NCI-H2227 treated with DMSO at 0.1 percent for 48 hours (cell line): ENCODE measurements at places on chromosomes 6 and 20.
A peak's percentile ranks its signal among the peaks of the same experiment; 100 is the strongest.

GRCh38 chr6:1864496-1864895 lies 254.8 kb downstream of the FOXC1 start:
- no peak for DNase-seq

GRCh38 chr6:30041821-30042220 lies 19.2 kb upstream of the POLR1H start:
- no peak for DNase-seq

- no peak for DNase-seq
Observed at GRCh38 chr20:21391185-21391971, 5.9 kb downstream of the NKX2-4 start.

- DNase-seq, result no peak
Observed at GRCh38 chr20:31485450-31486339, 10.6 kb downstream of the REM1 start.

GRCh38 chr20:38877483-38877882 lies 48.7 kb upstream of the FAM83D start:
- DNase-seq, result no peak

DNA sequence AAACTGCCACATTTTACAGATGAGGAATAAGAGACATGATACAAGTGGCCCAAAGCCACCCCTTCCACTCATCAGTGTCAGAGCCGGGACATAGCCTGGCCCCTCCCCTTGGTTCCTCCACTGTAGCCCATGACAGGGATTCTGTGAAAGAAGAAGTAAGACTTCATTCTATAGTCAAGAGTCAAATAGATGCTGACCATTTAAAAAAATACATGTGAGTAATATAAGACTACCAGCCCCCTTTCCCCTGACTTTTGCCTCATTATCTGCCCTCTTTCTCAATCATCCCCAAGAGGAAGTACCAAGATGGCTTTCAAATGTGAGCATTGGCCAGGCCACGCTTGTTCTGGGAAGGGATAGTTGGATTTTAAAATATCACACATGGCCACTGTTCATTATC lies 57.8 kb upstream of the TAB2 start:
- DNase-seq, result no peak

- no peak for DNase-seq
Observed at GRCh38 chr6:88807622-88808021, 155.8 kb downstream of the RNGTT start.

GRCh38 chr6:33744001-33744848 lies 2.5 kb downstream of the IP6K3 start:
- DNase-seq, result peak; percentile 65

DNA sequence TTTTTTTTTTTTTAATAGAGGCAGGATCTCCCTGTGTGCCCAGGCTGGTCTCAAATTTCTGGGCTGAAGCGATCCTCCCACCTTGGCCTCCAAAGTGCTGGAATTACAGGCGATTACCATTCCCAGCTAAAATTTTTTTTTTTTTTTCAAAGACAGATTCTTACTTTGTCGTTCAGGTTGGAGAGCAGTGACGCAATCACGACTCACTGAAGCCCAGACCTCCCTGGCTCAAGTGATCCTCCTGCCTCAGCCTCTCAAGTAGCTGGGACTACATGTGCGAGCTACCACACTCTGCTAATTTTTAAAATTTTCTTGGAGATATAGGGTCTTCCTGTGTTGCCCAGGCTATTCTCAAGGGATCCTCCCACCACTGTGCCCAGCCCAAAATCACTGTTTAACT lies 58.0 kb upstream of the MYO6 start:
- no peak for DNase-seq

DNA sequence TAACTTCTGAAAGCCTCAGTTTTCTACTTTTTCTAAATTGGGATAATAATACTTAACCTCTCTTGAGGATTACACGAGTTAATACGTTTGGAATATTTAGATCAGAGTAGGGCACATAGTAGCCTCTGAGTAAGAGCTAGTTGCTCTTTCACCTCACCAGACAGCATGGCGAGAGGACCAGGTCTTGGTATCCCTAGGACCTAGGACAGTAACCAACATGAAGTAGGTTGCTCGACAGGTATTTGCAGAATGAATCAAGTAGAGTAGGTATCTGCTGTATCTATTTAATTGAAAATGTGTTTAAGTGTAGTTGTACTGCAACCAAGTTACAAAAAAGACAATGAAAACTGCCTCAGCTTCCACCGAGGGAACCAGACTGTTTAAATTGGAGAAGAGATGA lies 1.4 kb downstream of the CDC5L start:
- DNase-seq, result no peak

DNA sequence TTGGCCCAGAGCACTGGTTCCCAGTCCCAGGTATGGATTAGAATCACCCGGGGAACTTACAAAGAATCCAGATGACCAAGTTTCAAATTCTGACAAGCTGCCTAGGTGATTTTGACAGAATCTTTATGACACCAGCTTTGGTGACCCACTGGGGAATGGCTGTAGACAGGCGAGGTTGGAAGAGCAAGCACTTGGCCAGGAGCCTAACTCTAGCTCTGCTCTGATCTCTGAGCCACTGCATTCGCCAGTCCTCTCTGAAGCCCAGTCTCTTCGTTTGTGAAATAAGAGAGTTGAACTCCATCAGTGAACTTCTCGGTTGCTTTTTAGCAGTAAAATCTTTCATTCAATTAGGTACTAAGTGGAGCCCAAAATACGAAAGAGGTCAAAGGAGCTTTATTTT lies 161.2 kb downstream of the VEGFA start:
- no peak for DNase-seq

GRCh38 chr20:55009066-55009465 lies 533.7 kb downstream of the DOK5 start:
- DNase-seq, result no peak

DNA sequence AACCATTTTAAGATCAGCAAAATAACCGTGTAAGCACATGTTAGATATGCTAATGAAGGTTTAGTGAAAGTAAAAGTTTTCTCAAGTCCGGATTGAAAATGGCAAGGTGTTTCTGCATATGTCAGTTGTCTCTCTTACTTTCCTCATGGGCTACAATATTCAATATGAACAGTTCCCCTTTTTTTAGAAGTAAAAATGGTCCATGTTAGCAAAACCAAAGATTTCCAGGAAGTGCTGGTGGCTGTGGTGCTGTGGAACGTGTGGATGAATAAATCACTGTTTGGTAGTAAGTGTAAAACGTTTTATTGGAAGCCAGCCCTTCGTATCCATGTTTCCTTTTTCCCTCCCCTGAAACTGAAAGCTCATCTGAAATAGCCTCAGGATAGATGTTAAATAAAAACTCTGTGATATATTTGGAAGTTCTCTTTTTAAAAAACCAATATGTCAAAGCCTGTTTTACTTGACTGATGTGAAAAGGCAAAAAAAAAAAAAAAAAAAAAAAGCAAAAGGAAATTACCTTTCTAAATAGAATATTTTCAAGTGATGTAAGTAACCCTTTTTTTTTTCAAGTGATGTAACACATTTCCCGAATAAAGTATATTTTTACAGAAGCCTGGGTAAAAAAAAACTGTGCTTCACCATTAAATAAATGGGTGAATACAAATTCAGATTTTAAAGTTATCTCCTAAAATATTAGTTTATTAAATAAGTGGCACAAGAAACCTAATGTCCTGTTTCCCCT lies 41.9 kb downstream of the PLEKHG1 start:
- DNase-seq, result no peak

DNA sequence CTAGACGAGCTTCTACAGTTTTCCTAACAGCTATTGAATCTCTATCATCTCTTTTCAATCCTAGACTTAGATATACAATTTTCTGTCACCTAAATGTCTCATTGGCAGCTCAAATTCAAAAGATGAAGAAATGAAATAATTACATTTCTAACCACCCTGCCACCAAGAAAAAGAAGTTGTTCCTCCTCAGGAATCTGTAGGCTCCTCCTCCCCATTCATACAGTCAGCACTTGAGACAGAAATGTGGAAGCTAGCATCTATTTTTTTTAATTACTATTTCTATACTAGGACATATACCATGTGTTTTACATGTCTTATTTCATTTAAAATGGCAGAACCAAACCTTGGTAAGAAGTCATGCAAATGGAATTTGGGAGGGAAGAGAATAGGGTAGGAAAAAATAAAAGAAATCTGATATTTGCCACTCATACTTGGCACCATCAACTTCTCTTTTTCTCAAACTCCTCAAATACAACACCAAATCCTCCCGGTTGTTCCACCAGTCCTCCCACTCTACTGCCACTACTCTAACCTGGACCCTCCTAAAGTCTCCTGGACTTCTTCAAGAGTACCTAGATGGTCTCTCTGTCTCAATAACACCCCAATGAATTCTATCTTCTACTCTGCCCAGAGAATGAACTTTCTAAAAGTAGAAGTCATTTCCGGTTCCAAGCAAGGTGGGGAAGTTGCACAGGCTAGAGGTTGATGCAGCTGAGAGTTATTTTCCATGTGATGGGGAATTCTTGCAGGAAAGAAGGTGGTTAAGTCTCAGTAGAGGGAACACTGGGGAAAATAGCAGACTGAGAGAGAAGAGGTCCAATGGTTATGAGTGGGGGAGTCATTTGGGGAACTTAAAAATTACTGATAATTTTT lies 54.1 kb downstream of the ATXN1 start:
- no peak for DNase-seq

DNA sequence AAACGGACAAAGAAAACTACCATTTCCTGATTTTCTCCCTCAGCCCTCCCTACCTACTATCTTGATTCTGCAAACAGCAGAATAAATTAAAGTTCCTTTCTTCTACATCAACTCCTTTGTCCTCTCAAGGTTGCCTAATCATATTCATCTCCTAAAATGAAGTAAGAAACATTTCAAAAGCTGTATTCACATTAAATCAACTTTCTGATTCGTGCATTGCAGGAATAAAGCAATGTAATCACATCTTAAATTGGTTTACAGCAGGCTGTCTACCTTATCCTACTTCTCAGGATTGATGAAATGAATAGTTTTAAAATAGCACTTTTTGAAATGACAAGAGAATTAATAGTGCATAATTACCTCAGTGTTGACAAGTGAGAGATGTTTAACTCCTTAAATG lies 25.1 kb downstream of the PRKN start:
- no peak for DNase-seq

GRCh38 chr6:56551409-56552120 lies 91.1 kb downstream of the DST start:
- DNase-seq, result no peak

DNA sequence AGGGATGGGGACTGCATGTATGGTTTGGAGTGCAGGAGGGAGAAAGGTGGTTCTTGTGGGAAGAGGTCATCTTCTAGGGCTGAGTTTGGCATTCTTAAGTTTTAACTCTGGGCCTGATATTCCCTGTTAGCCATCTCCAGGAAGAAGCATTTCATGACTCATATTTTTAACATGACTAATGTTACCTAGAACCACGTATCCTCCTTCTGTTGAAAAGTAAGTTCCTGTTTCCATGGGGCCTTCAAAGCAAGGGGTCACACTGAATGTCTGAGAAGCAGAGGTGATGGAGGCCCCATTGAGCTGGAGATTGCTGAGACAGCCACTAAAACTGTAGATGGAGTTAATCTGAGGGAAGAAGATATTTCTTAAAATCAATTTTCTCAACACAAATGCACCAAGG lies 30.2 kb downstream of the FAM229B start:
- no peak for DNase-seq

DNA sequence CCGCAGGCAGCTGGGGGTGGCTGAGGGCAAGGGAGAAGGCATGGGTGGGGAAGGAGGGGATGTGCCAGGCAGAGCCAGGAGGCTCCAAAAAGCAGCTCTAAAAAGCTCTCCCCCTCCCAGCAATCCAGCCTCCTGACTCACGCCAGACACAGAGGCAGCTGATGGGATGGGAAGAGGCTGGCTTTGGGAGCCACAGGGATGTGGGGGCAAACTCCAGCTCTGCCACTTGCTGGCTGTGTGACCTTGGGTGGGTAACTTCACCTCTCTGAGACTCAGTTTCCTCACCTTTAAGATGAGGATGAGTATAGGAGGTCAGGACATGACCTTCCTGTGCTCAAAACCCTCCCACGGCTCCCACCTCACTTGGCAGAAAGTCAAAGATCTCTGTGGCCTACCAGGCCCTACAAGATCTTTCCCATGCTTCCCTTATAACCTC lies 148.9 kb downstream of the CEBPB start:
- DNase-seq, result no peak

DNA sequence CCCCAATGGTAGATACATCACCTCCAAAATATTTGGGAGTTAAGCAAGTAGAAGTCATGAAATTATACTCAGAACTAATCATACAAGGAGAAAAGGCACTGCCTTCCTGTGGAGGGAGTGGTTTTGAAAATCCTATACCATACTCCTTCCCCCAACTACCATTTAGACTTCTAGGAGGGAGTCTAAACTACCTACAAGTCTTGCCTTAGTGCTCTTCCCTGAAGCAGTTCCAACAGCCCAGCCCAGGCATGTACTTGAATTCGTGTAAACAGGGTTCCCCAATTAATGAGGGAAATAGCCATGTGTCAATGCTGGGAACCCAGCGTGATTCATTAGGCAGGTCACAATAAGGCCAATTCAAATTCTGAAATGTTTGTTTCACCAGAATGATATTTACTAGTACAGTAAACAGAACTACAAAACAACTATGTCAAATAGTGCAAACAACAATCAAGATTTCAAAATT lies 39.1 kb upstream of the SGK1 start:
- no peak for DNase-seq

- DNase-seq, result no peak
Observed at GRCh38 chr6:157989541-157990289, 8.1 kb downstream of the SYNJ2 start.

DNA sequence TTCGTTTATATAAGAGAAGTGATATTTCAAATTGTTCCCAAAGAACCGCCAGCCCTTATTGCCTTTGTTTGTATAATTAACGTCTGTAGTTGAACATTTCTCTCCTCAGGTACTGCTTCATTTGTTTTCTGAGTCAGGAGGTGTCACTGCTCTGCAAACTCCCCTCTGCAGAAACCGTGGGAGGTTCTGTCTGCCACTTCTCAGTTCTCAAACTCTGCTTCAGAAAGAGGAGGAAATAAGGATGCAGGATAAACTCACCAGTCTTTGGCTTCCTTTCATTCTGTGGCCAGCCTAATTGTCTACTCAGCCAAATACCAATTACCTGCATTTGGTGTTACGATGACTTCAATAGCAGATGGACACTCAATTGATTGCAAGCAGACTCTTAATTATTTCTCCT lies 149.8 kb downstream of the PAK5 start:
- DNase-seq, result no peak

GRCh38 chr6:105646391-105646867 lies 243.5 kb upstream of the PREP start:
- no peak for DNase-seq

DNA sequence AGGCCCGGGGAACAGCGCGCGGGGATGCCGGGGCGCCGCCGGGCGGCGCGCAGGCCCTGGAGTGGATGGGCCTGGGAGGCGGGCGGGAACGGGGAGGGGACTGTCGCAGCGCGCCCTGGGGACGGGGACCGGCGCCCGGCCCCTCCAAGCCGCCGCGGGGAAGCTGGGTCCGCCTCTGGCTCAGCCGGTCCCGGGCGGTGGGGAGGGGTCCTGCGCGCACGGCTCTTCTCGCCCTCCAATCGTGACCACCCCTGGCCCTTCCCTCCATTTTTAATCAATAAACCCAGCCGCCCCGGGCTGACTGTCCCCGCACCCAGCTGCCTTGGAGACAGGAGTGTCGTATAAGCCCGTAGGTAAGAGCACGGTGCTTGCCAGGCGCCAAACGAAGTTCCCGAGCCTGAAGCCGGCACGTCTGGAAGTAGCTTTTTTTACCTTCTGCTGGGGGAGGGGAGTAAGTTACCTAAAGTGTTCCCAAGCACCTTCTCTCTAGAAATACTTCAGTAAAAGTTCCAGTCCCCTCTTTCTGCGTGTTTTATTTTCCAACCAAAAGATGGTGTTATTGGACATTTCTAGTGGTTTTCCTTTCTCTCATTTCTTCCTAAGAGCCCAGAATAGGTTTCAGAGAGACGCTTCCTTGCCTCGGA lies 780 bp upstream of the TAF4 start:
- peak; percentile 37 for DNase-seq

- DNase-seq, result no peak
Observed at GRCh38 chr6:77987035-77987384, 334.2 kb downstream of the MEI4 start.
